Heart right ventricle (tissue), 16 donors: ENCODE measurements at places on chromosomes 3 and 15.

DNA sequence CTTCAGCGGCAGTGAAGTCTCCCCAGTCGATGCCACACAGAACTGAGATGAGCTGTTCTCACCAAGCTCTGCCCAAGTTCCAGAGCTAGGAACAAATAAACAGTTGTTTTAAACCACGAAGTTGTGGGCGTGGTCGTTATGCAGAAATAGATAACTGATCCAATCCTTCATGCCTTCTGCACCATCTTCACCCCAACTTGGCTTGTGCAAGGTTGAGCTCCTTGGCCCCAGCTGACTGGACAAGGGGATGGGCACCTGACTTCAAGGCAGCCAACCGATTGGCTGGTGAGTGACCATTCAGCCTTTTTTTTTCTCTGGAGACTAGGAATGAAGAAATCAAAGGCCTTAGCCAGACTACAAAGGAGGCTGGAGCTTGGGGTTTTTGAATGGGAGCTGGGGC is 23.9 kb downstream of the LINGO1 start:
- no peak for DNase-seq

DNA sequence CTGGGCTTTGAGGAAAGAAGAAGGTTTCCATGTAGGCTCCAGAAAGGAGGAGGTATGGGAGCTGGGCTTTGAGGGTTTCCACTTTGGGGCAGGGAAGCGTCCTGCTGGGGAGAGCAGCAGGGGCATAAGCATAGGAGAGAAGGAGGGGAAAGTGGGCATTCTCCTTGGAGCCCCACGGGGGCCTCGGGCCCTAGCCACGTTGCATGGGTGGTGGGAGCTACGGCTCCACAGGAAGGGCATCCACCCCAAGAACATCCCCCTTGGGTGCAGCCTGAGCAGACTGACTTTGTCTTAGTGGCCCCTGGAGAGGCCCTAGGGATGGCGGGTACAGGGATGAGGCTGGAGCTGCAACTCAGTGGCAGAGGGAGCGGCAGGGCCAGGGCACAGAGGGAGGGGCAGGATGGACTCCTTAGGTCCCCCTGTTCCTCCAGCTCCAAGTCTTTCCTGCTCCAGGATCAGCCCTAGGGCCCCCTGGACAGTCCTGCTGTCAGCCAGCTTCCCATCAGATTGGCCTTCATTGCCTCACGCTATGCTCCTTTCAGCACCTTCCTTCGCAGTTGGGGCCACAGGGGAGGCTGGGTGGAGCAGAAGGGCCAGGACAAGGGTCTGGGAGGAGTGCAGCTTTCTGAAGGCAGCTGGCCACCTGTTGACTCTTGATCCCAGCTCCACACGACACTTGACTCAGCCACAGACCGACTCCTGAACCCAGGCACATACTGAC is 22.9 kb downstream of the PRR20G start:
- DNase-seq = no peak

DNA sequence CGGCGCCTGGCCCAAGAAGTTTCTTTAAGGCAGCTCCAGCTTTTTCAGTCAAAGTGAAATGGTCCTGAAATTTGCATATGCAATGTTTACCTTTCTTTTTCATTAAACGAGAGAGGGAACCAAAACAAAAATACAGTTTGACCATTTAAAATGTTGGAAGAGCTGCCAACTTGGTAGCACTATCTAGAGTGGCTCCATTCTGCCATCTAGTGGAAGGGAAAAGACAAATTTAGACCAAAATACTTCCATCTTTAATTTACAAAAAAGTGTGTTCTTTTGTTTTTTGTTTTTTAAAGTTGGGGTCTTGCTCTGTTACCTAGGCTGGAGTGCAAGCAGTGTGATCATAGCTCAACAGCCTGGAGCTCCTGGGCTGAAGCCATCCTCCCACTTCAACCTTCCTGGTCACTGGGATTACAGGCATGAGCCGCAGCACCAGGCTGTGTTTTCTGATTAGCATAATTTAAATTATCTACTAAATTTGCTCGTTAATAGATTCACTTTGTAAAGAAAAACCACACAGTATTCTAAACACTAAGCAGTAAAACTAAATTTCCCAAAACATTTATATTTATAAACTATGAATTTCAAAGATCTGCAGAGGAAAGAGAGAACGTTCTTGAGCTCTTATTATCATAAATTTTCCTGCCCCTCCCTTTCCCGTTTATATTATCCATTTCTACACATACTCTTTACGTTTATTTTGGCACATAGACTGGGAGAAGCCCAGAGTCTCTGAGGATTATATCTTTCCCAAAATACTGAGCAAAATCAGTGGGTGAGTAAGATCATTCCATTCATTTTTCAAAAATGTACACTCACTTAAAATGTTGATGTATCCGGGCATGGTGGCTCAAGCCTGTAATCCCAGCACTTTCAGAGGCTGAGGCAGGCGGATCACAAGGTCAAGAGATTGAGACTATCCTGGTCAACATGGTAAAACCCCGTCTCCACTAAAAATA is 15.4 kb upstream of the RFC4 start:
- DNase-seq = no peak

DNA sequence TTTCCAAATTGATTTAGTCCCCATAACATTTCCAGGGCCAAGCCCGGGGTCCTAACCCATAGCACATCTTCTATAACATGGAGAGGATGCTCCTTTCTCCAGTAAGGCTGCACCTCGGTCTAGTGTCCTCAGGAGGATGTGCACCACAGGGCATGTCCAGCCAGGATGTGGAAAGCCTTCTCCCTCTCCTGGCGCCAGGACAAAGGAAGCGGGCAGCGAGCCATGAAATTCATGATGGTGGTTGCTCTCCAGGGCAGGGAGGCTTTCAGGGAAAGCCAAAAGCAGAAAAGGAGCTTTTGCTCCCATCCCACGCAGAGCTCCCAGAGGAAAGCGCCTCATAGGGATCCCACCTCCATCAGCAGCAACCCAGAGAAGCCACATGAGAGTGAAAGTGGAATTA is 220.0 kb downstream of the ADAMTSL3 start:
- no peak for DNase-seq

- no peak for DNase-seq
Observed at GRCh38 chr15:66906668-66907614, 158.5 kb upstream of the SMAD3 start.

DNA sequence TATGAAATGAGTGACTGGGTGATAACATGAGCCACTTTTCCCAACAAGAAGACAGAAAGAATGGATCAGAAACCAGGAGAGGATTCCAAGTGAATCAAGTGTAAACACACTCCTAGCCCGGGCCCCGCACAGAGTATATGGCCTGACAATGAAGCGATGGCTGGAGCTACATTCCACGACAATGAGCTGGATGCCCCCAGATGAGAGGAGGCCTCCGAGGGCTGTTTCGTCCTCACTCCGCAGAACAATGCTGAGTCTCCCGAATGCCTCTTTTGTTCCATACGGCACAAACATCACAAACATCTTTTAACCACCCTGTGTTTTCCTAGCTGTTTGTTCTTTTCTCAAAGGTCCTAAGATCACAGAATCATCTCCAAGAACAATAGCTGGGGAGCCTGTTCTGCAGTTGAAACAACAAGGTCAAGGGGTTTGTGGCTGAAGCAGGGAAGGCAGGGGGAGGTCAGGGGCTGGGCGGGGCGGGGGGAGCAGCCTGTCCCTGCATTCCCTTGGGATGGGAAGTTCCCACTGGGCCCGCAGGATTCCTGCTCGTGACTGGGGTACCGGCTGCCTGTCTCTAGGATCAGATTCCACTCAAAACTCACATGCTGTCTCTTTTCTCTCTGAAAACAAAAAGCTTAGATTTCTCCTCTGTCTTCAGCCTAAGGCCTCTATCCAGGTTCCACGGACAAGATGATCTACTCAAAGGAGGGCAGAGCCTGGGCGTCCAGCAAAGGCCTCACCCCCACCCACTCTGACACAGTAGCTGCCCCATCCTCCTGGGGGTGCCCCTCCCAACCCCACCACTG is 151.3 kb downstream of the XXYLT1 start:
- no peak for DNase-seq

- DNase-seq = no peak
Observed at GRCh38 chr3:44066806-44067205, 174.9 kb upstream of the TOPAZ1 start.

- DNase-seq = no peak
Observed at GRCh38 chr3:43094381-43094780, 11.5 kb downstream of the POMGNT2 start.

DNA sequence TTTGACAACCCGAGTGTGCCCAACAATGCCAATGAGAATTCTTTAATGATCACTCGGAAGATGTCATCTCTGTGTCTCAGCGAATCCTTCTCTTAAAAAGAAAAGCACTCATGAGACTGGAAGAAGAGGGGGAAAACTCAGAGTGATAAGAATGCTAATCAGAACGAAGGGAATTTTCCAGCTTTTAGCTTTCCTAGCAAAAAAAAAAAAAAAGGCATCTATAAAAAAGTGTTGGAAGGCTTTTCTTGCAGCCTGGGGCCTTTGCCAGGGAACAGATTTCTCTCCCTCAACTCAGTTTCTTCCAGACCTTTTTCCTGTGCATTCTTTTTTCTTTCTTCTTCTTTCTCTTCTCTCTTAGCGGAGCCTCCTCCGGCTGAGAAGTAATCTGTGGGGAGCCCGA is 80.5 kb upstream of the NEO1 start:
- DNase-seq = no peak
